ENCODE measurements at places on chromosomes 3 and 15.
A peak's percentile ranks its signal among the peaks of the same experiment; 100 is the strongest.

DNA sequence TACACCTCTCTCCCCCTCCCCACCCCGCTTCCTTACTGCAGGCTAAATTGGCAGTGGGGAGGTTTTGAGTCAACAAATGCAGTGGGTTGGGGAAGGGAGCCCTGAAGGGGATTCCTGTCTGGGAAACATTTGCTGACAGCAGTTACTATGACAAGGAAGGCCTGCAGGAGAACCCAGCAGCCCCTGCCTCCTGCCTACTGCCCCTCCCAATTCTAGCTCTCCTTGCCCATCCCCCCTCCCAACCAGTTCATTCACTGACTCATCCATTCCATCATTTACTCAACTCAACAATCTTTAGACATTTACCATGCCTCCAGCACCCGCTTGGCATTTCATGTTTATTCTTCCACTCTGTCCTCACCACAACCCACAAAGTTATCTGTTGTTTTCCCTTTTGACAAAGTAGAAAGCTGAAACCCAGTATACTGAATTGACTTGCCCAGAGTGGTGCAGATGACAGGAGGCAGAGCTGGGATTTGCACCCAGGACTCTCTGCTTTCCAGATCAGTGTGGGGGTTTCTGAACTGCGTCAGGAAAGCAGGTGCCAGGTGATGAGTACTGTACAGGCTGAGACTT is 75.0 kb downstream of the MAGEF1 start:
- no peak overlapping the region for H3K4me3 ChIP-seq
- H3K36me3 ChIP-seq, result no peaks in the 10 kb centered on the region
- no peaks in the 10 kb centered on the region for H3K27me3 ChIP-seq
- DNase-seq, result no peak
- no peak overlapping the region for H3K27ac ChIP-seq
- H3K4me1 ChIP-seq, result peaks cover 37% of the 10 kb centered on the region

- H3K27ac ChIP-seq, result no peak overlapping the region
- no peak for DNase-seq
- H3K36me3 ChIP-seq, result no peaks in the 10 kb centered on the region
- H3K27me3 ChIP-seq, result no peaks in the 10 kb centered on the region
Measured at GRCh38 chr15:47288794-47289193, 428.5 kb upstream of the SEMA6D start.

DNA sequence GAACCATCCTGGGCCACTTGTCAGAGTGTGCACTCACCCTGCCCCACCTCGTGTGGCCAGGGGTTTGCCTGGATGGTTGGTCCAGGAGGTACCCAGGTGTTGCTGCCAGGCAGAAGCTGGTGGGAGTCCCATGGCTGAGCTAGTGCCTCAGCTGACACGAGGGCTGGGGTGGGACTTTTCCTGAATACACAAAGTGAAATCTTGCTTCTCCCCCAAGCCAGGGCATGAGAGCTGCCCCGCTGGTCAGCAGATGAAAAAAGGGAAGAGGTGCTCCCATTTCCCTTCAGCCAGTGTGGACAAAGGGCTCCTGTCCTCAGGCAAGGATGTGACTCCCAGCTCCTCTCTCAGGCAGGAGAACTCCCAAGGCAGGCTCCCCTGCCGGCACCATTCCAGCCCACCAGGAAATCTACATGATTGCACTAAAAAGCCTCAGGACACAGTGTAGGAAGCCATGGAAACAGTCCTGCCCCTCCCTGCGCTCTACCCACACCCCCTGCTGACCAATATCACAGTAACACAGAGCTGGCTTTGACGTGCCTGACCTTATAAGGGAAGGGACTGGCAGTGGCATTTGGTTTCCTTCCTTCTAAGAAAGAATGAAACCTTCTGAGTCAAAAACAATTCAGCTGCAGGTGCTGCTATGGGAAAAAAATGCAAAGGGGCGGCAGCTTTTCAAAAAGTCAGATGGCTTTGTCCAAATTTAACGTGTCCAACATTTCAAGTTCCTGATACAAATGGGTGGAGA is 33.9 kb downstream of the MYO5C start:
- H3K27ac ChIP-seq, result peak overlapping the region; percentile 74
- peak; percentile 65 for DNase-seq
- H3K27me3 ChIP-seq, result no peaks in the 10 kb centered on the region
- no peaks in the 10 kb centered on the region for H3K4me1 ChIP-seq
- no peaks in the 10 kb centered on the region for H3K36me3 ChIP-seq

GRCh38 chr3:151772825-151773480 is 39.2 kb downstream of the AADACL2 start:
- no peaks in the 10 kb centered on the region for H3K36me3 ChIP-seq
- no peak overlapping the region for H3K4me3 ChIP-seq
- peaks cover 11% of the 10 kb centered on the region for H3K4me1 ChIP-seq

DNA sequence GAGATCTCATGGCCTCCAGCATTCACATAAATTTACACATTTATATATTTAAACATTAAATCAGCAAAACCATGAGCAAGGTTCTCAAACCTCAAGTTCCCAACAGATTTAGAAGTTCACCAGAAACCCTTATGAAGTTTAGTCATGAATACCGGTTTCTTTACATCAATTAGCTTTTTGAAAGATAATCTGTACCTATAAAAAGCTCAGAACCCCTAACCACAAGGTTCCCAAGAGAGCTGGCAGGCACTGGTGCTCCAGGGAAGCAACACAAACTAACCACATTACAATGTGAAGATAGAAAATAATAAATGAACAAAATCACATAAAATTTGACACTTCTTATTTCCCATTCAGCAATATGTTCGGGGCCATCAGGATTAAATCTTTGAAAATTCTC is 150.9 kb downstream of the FBN1 start:
- no peak for DNase-seq
- peak overlapping the region; percentile 52 for H3K27ac ChIP-seq
- H3K4me3 ChIP-seq, result no peak overlapping the region
- H3K27me3 ChIP-seq, result no peaks in the 10 kb centered on the region

- no peaks in the 10 kb centered on the region for H3K27me3 ChIP-seq
- DNase-seq, result no peak
- no peak overlapping the region for H3K4me3 ChIP-seq
- H3K4me1 ChIP-seq, result no peaks in the 10 kb centered on the region
- no peak overlapping the region for H3K27ac ChIP-seq
Measured at GRCh38 chr3:31932990-31933389, 48.1 kb downstream of the OSBPL10 start.

- H3K4me3 ChIP-seq, result no peak overlapping the region
- H3K27me3 ChIP-seq, result no peaks in the 10 kb centered on the region
- H3K36me3 ChIP-seq, result no peaks in the 10 kb centered on the region
- H3K27ac ChIP-seq, result no peak overlapping the region
- DNase-seq, result no peak
Measured at GRCh38 chr3:149472030-149472797, 2.3 kb upstream of the TM4SF4 start.

DNA sequence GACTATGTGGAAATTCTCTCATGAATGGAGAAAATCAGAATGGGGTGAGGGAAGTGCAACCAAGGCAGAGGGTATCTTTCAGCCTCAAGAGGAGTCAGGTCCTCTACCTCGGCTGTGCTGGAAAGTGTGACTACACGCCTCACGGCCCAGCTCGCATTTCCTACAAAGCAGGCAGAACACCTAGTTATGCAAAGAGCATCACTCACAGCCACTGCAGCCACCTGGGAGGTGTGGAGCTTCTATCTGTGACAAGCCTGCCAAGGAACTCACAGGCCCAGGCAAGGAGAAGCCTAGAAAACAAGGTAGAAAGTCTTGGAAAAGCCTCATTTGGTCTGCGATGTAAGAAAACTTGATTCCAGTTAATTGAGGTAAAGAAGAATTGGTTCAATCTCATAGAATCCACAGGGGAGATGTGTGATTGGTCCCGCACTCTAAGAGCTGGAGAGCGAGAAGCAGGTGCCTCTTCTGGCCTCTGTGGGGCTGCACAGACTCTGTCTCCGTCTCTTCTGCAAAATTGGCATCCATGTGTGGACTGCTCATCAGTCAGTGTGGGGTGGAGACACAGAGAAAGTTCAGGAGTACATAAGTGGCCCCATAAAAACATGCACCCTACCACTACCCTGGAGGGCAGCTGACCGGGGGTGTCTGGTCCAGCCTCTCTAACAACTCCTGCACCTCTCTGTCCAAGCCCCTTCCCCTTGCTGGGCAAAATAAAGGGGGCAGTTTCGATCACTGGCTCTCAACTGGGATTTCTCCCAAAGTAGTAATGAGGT is 76.8 kb downstream of the TAMM41 start:
- H3K4me3 ChIP-seq, result peak overlapping the region; percentile 7
- no peaks in the 10 kb centered on the region for H3K27me3 ChIP-seq
- no peaks in the 10 kb centered on the region for H3K36me3 ChIP-seq
- DNase-seq, result no peak
- H3K27ac ChIP-seq, result no peak overlapping the region

GRCh38 chr15:80188251-80188650 is 35.5 kb downstream of the FAH start:
- peaks cover 2% of the 10 kb centered on the region for H3K4me1 ChIP-seq
- no peak overlapping the region for H3K27ac ChIP-seq
- DNase-seq, result no peak
- no peak overlapping the region for H3K4me3 ChIP-seq
- no peaks in the 10 kb centered on the region for H3K27me3 ChIP-seq

DNA sequence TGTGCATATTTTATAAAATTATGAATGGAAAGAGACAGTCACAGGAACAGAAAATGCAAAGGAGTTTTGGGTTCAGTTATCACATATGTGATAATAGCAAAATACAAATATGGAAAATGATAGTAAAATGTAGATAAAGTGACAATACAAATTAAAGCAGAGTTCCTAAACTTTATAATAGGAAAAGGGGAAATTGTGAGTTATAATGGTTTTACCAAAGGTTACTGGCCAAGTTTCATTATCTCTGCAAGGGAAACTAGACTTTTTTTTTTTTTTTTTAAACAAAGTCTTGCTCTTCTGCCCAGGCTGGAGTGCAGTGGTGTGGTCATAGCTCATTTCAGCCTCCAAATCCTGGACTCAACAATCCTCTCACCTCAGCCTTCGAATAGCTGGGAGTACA is 228.7 kb upstream of the CGNL1 start:
- H3K4me1 ChIP-seq, result peaks cover 43% of the 10 kb centered on the region
- no peaks in the 10 kb centered on the region for H3K27me3 ChIP-seq
- DNase-seq, result no peak

DNA sequence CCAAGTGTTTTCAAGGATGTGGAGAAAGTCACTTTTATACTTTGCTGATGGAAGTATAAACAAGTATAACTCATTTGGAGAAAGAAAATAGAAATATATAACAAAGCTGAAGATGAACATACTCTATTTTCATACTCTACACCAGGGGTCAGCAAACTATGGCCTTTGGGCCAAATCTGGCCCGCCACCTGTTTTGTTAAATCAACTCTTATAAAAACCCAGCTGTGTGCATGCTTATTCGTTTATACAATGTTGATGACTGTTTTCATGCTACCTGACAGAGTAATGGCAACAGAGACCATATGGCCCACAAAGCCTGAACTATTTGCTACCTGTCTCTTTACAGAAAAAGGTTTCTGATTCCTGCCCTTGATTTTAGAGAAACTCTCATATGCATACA is 124.0 kb downstream of the NR1D2 start:
- H3K36me3 ChIP-seq, result no peaks in the 10 kb centered on the region
- H3K27me3 ChIP-seq, result no peaks in the 10 kb centered on the region
- no peak overlapping the region for H3K27ac ChIP-seq
- H3K4me3 ChIP-seq, result no peak overlapping the region
- no peaks in the 10 kb centered on the region for H3K4me1 ChIP-seq

DNA sequence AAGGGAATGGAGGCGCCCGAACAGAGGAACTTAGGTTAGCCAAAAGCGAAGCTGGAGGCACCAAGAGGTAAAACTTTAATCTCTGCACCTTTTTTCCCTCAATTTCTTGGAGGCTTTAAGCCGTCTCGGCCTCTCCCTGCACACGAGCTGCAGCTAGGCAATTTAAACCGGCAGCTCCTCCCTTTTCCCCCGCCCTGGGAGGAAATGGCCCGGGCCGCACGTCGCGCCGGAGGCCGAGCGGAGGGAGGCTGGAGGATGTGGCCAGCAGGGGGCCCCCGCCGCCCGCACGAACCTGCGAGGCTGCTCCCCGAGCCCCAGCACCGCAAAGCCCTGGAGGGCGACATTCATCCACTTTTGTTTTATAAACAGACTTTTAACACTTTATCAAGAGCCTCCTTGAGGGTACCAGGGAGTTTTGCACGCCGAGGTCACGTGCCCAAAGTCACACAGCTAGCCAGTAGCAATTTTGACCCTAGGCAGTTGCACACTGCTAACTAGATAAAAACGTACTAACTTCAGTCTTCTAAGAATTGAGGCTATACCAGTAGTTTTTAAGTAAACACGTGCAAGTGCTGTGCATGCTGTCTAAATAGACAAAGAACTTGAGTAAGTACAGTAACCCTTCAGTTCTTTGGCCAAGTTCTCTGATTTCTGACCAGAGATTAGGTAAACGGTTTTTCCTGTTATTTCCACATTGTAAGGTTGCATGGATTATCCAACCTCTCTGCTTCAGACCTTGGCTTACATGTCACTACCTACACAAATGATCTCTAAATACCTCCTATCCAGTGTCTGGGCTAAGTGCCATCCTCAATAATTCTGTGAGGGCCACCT is 668 bp upstream of the XXYLT1 start:
- peak overlapping the region; percentile 82 for H3K27ac ChIP-seq
- DNase-seq, result peak; percentile 95
- peaks cover 15% of the 10 kb centered on the region for H3K36me3 ChIP-seq
- peaks cover 14% of the 10 kb centered on the region for H3K4me1 ChIP-seq
- peak overlapping the region; percentile 68 for H3K4me3 ChIP-seq

- DNase-seq, result no peak
- no peak overlapping the region for H3K4me3 ChIP-seq
- no peaks in the 10 kb centered on the region for H3K27me3 ChIP-seq
- no peak overlapping the region for H3K27ac ChIP-seq
- H3K36me3 ChIP-seq, result peaks cover 6% of the 10 kb centered on the region
Measured at GRCh38 chr3:126053513-126053912, 30.4 kb downstream of the SLC41A3 start.

DNA sequence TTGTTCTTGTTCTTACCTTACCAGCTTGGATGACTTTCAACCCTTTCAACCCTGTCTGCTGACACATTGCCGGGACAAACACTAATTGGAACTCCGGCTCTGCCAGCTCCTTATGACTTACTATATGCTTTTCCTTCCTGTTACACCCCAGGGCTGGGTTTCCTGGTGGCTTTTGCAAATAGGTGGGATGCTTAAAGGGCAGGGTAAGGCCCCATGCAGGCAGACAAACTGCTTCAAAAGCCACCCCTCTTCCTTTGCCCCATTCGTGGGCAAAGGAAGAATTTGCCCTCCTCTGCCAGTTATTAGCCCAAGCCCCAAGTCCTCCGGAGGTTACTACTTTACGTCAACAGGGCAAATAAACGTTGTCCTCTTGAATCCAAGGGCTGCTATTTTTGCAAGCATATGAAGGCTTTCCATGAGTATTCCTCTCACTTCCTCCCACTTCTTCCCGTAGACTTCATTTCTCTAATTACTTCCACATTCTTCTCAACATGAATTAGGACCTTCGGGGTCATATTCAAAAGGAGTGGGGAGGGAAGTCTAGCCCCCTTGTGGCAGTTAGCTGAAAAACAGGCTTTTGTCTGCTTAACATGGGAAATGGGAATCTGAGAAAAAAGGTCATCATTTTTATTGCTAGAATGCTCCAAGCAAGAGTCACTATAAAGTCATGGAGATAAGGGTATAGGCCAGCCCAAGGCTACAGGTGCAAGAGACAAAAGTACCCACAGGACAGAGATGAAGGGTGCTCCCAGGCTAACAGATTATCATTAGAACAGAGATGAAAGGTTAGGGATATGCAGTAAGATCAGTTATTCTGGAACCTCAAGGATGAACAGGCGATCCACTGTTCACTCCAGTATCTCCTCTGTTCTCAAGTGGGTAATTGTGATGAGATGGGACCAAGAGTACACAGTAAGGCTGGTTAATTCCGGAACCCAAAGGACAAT is 56.3 kb upstream of the FSTL1 start:
- no peaks in the 10 kb centered on the region for H3K27me3 ChIP-seq
- DNase-seq, result peak; percentile 40
- no peak overlapping the region for H3K4me3 ChIP-seq
- H3K4me1 ChIP-seq, result peaks cover 13% of the 10 kb centered on the region
- H3K27ac ChIP-seq, result peak overlapping the region; percentile 36
- H3K36me3 ChIP-seq, result no peaks in the 10 kb centered on the region

Measured in heart left ventricle (tissue), 16 donors.